ENCODE measurements at places on chromosomes 11 and 22. TPM values are rescaled to one million over a fixed set of nuclear protein-coding genes. Genes with fewer than 3 reads are reported as not detected.

DNA sequence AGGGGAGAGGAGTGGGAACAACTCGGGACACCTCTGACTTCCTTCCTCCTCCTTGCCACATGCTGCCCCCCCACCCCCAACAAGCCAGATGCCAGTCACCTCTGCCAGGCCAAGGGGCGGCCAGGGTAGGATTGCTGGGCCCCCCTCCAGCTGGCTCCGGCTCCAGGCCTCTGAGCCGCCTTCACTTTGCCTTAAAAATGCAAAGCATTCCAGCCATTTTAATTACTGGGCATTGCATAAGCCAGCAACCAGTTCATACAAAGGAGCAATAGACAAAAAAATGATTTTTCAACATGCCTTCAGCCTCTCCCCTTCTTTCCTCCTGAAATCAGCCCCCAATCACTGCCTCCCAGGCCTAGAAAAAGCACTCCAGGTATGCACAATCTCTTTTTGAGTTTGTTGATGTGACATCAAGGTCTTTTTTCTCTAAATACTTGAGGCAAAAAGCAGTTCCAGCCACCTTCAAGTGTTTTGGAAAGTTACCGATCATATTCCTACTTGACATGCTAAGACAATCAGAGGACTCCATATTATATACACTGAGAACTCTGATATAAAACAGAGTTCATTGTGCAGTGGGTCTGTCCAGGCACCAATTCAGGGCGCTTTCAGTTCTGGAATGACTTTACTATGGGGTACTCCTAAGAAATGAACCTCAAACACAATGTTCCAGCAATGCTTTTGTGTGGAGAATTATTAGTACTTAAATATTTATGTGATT, 12.4 kb upstream of the TIMP3 start:
- DNase-seq = no peak

DNA sequence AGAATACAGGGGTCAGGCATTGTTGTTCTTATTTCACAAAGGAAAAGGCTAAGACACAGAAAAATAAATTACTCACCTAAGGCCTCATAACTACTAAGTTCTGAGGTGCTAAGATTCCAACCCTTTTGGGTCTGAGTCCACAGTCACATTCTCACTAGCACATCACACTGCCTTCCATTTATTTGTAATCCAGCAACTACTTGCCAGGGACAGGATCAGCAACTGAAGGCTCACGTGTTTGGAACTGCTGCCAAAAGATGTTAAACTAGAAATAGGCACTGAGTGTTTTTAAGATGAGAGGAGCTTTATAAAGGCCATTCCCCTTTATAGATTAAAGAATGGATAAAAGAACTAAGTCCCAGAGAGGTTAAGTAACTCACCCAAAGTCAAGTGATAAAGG, 58.0 kb downstream of the CADM1 start:
- no peak for DNase-seq

GRCh38 chr11:48013269-48013901, 33.0 kb downstream of the PTPRJ start:
- DNase-seq = no peak

- DNase-seq = no peak
Observed at GRCh38 chr22:48239461-48240147, 1477.2 kb downstream of the TBC1D22A start.

- no peak for DNase-seq
Observed at GRCh38 chr11:73469401-73469800, 93.2 kb downstream of the RELT start.

DNA sequence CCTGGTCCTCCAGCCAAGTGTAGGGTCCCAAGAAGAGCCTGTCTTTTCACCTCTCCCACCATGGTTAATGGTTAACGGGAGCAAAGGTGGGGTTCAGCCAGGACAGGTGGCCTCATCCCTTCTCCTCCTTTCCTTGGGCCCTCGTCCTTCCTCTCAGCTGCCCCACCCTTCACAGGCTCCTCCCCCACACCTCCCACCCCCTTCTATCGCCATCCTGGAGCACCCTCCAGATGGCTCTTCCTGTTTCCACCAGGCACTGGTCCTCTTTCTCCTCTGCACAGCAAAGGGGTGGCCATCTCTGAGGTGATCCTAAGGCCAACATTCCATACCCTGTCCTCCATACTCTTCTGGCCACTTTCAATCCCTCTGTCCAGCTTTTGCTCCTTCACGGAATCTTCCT, 48.9 kb downstream of the SLC22A12 start:
- DNase-seq = no peak

DNA sequence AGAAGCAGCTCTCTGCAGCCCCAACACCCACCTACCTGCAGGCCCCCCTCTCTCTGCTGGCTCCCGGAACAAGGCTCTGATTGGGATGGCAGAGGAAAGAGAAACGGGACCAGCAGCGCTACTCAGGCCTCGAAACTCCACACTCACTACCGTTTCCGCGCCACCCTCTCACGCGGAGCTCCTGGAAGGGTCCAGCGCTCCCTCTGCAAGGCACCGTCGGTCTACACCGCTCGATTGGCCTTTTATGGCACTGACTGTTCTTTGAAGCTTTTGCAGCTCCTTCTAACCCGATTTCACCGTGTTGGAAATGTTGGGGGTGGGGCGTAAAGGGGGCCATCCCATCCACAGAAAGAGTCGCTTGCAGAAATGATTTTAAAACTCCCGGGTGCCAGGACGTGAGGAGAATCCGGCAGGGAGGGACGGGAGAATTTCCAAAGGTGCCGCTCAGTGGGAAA, 323 bp upstream of the PANX1 start:
- DNase-seq = no peak

DNA sequence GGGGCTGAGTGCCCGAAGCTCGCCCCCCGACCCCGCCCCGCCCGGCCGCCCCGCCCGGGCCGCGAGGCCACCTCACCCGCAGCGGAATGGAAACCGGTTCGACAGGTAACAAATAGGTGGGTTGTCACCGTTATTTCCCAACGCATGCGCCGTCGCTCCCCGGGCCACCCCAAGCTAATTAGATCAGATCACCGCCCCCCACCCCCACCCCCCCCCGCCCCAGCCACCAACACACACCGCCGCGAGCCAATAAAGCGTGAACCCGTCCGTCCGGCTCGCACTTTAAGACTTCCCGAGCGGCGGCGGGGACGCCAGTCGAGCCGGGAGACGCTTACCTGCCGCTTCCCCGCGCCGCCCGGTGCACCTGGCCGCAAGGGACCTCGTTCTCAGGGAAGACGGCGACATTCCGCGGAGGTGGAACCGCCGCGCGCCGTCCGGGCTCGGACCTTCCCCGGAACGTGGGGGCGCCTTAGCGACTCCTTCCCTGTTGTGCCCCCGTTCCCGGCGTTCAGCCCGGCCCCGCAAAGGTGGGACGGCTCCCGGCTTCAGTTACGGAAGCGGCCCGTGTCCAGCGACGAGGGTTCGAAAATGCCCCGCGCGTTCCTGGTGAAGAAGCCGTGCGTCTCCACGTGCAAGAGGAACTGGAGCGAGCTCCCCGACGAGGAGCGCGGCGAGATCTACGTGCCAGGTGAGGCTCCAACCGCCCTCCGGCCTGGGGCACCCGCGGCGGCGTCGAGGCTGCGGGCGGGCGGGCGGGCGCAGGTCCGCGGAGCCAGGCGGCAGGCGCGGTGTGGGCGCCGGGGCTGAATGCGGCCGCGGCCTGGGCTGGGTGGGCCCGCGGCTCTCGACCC, at the start of gene OVOL1:
OVOL1 (plus strand) TSS at position 278 of the 851 bp plus-strand sequence; CDS start at position 589, 311 bp downstream.
- DNase-seq = no peak

- no peak for DNase-seq
Observed at GRCh38 chr11:13134886-13135285, 125.8 kb downstream of the RASSF10 start.

DNA sequence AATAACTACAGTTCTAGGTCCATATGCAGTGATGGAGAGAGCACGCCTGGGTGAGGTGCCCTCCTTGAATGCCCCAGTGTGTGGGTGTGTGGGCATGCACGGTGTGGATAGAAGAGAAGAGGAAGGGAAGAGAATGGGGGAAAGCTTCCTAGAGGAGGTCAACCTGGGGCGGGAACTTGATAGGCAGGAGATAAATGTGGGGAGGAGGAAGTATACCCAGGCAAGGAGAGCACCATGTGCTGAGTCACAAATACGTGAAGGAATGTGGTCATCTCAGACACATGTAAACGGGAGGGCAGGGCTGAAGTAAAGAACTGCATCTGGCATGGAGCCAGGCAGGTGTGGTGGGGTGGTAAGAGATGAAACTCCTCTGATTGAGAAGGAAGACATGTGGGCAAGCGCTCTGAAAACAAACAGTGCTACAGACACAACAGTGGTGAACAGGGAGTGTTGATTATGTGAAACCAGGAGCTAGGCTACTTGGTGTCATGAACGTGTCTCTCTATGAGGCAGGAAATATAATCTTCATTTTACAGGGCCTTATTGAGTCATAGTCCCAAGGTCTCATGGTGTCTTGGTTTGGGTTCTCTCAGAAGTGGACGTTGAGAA, 61.5 kb upstream of the EED start:
- no peak for DNase-seq

DNA sequence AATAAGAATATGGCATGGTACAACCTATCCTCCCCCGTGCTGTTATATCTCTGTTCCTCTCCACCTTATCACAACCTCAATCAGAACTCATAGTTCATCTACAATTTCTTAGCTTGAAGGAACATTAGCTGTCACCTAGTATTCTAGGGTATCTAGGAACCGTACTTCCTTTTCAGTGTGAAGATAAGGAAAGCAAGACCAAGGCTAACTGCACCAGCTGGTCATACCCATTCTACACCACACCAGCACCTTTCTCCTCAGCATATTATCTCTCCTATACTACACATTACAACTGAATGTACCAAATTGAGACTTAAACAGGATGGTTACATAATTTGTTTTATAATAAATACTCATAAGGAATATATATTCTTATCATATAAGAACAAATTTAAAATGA, 73.1 kb downstream of the ARHGAP32 start:
- DNase-seq = no peak

- no peak for DNase-seq
Observed at GRCh38 chr11:76074148-76075095, 131.9 kb downstream of the WNT11 start.

DNA sequence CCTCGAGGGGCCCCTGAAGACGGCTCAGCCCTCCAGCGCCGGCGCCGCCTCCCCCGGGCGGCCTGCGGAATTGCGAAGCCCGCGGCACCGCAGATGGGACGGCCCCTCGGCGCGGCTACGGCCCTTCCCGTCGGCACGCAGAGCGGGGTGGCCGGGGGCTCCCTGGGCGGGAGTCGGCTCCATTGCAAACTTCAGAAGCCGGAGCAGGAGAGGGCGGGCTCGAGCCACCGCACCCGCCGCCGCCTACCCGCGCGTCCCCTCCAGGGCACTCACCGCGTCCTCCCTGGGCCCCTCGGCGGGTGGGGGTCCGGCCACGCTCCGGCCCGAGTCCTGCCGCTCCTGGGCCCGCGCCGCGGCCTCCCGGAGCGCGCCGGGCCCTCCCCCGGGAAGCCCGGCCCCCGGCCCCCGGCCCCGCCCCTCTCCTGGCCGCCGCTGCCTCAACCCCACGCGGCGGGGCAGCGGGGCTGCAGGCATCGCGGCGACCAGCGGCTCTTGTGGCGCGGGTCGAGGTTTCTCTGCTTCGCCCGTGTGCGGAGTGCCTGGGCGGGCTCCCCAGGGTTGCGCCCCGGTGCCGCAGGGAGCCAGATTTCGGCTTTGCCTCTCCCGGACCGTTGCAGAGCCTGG, at the start of gene PACSIN3:
PACSIN3 (minus strand) TSS at position 359 of the 624 bp plus-strand sequence. CDS start 3,707 bp downstream, outside the sequence.
- DNase-seq = no peak

- DNase-seq = no peak
Observed at GRCh38 chr11:74730571-74731260, 510 bp downstream of the CHRDL2 start.

DNA sequence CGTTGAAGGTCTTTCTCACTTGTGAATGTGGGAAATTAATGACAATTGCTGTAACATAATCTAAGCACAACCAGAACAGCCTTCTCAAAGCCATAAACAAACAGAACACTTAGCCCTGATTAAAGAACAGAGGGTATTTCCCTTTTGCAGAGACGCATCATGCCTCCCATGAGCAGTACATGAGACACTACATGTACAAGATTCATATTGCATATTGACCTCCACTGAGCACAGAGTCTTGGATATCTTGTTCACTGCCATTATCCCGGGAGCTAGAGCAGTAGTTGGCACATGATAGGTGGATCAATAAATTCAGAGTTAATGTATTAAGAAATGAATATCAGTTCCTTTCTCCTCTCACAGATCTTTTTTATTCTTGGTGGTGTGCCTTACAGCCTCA, 1194.3 kb upstream of the TENM4 start:
- DNase-seq = no peak

DNA sequence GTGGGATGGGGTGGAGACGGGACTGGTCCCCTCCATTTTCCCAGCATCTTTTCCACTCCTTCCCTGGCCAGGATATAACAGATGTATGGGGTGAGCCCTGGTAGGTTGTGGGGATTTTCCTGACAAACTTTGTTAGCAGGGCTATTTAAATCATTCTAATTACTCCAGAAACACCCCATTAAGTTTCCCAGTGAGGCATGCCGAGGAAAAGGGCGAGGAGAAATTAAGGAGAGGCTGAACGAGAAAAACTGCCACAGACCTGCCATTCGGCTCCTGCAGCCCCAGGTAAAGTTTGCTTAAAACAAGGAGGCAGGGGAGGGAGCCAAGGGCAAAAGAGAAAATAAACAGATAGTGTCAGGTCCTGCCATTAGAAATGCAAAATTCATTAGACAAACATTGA, 428.2 kb downstream of the BUD13 start:
- DNase-seq = no peak

The KRTAP5-8 gene
- total RNA-seq = not detected

The LDHAL6A gene
- total RNA-seq = not detected

The NAALADL1 gene
- total RNA-seq = 1.1 TPM

The INPP5J gene
- 2.4 TPM for total RNA-seq

The MPZL2 gene
- total RNA-seq = 327 TPM

The PATE2 gene
- 3.1 TPM for total RNA-seq

The NKAPD1 gene
- total RNA-seq = 16.4 TPM

The TESMIN gene
- total RNA-seq = 4.3 TPM

The SLCO2B1 gene
- 13.1 TPM for total RNA-seq

All from esophagus squamous epithelium (tissue), 5 donors.